ENCODE measurements at places on chromosomes 12 and 14.

GRCh38 chr12:105588106-105588505 is 257.6 kb downstream of the C12orf75 start:
- DNase-seq = no peak

DNA sequence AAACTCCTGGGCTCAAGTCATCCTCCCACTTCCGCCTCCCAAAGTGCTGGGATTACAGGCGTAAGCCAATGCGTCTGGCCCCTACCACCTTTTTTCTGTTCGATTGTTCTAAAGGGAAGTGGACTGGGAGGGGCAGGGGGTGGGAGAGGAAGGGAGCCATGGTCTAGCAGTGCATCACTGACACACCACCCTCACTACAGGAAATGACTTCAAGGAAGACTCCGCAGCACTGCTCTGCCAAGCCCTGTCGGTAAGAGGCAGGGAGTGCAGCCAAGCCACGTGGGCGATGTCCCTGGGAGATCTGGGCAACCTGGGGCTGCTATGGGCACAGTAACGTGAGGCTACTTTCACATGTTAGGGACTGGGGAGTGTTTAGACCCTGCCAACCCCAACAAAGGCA is 18.0 kb downstream of the LRRC74A start:
- DNase-seq = peak; percentile 69

GRCh38 chr12:102463659-102464249 is 16.6 kb downstream of the IGF1 start:
- DNase-seq = no peak

- no peak for DNase-seq
These were observed 382.2 kb downstream of the FUT8 start for GRCh38 chr14:65794674-65795279.

DNA sequence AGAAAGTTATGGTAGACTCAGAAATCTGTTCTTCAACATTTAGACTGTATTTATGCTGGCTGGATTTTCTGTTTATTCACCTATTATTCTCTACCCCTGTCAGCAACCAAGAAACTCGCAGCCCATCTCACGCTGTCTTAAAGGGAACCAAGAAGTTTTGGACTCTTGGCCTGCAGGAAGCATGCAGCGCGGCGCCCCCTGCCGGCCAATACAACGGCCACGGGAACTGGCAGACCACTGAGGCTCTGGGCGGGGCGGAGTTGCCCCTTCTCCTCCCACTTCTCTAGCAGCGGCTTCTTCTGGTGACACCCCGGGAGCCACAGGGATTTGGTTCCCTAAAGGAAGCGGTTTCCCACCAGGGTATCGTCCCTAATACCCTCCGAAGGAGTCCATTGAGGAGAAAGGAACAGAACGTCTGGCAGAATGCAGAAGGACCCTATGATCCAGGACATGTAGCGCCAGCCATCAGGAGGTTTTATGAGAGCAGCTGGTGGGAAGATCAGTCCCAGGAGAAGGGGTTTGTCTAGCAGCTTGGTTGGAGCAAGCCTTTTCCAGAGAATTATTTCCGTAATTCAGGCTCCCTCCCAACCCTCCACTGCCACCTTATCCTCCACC is 21.0 kb upstream of the RNASE2 start:
- DNase-seq = peak; percentile 74

DNA sequence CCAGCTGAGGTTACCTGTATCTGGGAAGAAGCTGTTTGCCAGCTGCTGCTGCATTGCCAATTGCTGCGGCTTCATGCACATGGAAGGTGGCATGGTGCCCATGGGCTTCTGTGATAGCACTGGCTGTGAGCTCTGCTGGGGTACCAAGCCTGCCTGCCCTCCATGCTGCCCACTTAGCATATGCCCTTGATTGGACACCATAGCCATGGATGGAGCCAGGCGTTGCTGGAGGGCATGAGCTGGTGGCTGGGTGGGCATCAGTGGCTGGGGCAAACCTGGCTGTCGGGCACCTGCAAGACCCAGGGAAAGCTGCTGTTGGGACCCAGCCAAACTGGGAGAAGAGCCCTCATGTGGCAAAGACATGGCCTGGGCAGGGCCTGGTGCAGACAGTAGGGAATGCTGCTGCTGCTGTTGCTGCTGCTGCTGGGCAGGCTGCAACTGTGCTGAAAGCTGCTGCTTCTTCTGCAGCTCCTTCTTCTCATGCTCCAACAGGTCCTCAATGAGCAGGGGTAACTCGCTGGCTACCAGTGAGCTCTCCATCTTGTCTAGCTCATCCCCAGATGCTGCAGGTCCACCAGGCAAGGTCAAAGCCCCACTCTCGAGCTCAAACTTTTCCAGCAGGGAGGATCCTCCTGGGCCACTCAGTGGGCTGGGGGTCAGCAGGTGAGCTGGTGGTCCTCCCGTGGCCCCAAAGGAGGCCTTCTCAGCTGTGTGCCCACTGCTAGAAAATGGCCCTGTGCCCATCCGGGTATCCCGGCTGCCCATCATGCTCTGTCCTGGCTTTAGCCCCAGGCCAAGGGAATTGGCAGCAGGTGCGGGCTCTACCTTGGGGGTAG is 18.8 kb upstream of the PRKAG1 start:
- DNase-seq = no peak
